Stimulated activated CD4-positive, alpha-beta T cell treated with anti-CD3 and anti-CD28 coated beads, TNF-alpha, amount 100 ng/mL, for 48 hours (primary cell): ENCODE measurements at places on chromosomes 7 and 10.

DNA sequence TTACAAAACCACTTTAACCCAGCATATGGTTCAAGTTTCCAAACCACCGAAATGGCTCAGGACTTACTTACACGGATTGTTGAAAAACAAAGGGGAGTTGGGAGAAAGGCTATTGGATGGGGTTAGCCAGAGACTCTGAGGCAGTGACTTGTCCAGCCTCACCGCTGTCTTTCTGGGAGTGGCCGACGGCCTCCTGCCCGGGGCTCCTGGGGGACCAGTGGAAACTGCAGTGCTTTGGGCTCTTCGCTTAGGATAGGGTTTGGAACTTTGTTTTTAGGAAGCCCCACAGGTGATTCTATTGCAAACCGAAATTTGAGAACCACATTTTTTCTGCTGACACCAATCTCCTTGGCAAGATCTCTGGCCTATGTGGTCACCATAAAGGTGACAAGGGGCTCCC, 38.1 kb upstream of the R3HCC1L start:
- DNase-seq: no peak

GRCh38 chr7:123628829-123629228, 26.8 kb upstream of the LMOD2 start:
- no peak for DNase-seq

DNA sequence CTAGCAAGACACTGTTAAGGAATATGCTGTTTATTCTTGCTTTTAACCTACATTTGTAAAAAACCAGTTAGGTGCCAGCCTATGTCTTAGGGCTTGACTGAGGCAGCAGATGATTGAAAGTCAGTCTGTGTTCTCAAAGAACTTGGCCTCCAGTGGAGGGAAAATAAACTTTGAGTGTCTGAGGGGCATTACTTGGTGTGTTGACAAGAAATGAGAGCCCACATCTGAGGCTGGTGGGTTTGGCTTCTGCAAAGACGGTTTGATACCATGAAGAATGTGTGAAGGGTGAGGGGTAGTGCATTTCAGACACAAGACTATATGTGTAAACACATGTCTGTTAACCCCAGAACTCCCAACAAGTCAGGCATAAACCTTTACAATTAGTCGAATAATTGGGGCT, 28.5 kb downstream of the CCSER2 start:
- no peak for DNase-seq

DNA sequence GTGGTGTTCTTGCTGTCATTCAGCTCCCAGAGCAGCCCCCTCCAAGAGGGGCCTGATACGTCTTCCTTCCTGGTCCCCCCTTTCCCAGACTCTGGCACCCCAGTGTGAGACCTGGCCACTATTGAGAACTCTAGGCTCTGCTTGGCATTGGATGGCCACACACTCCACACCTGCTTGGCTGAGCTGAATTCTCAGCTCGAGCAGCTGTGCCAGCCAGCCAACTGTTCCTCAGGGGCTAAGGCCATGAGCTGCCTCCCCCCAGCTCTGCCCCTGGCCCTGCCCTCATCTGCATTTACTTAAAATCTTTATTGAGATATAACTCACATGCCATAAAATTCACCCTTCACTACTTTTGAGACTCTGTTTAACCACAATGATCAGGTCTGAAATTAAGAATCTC, 6.7 kb downstream of the TLL2 start:
- no peak for DNase-seq

DNA sequence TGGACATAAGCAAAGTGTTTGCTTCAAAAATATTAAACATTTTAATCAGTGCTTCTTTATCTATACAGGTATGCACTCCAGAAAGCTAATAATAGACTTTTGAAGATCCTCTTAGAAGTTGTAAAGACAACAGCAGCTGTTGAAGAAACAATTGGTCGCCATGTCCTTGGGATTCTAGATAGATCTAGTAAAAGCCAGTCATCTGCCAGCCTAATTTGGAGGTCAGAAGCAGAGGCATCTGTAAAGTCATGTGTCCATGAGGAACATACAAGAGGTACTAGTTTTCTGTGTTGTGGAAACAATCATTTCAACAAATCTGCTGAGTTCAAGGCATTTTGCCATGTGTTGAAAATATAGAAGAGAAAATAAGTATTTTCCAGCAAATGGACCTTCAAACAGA, 89.3 kb downstream of the CYP51A1 start:
- no peak for DNase-seq

- no peak for DNase-seq
Measured at GRCh38 chr10:8047452-8048280, 6.8 kb upstream of the GATA3 start.

GRCh38 chr10:71222601-71223346, 10.4 kb downstream of the UNC5B start:
- DNase-seq: no peak

- no peak for DNase-seq
Measured at GRCh38 chr10:34653530-34653929, 161.6 kb downstream of the PARD3 start.

- no peak for DNase-seq
Measured at GRCh38 chr10:96570983-96571964, 15.5 kb downstream of the TM9SF3 start.

DNA sequence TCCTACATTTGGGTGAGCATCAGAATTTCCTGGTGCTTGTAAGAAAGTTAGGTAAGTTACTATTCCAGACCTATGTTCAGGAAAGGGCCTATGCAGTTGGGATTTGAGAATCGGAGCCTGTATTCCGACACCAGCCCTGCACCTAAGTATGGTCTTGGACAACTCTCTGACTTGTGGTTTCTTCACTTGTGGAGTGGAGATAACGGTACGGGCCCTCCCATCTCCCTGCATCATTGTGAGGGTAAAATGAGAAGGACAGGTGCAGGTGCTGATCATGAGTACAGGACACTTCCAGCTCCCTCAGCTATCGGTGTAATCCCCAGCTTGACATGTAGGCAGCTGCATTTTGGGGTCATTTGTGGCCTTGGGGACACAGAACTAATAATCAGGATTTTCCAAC, 138.3 kb upstream of the NAMPT start:
- no peak for DNase-seq

DNA sequence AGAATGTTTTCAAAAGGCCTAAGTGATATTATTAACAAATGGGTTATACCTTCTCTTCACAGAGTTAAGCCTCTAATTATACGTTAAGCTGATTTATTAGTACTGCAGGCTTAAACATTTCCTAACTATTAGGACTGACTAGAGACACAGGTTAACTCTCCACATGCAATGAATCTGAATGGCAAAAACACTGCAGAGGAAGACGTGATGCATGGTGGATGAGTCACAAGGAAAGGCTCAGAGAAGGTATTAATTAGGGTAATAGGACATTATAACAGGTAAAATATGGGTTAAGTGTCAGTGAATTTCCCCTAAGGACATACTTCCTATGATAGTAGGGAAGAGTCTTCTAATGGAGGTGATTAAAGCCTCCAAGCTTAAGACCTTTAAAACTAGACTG, 24.7 kb upstream of the SEM1 start:
- DNase-seq: no peak

- DNase-seq: no peak
Measured at GRCh38 chr10:416091-416515, 273.4 kb downstream of the DIP2C start.

- no peak for DNase-seq
Measured at GRCh38 chr10:47276071-47276470, 23.9 kb upstream of the GDF10 start.

DNA sequence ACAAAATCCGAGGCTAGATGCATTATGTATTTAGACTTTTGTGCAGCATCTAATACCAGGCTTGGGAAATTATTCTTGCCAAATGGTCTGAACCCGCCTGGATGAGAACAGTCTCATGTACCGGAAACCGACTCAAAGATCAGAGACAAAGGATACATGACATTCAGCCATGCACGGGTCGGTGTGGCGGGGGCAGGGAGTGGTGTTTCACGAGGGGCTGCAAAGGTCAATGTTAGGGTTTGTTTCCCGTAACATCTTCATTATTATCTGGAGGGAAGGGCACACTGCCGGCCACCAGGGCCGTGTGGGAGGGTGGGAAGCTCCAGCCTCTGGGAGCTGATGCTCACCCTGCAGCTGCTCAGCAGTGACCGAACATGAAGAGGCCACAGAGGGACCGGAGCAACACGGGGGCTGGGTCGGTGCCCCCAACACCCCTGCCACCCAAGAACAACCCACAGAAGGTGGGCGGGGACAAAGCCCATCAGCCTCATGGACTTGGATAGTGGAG, 23.1 kb downstream of the CNPY1 start:
- DNase-seq: no peak

- no peak for DNase-seq
Measured at GRCh38 chr10:30373596-30374327, 24.7 kb upstream of the MTPAP start.

GRCh38 chr7:150405584-150406311, 26.6 kb downstream of the ZNF775 start:
- no peak for DNase-seq

DNA sequence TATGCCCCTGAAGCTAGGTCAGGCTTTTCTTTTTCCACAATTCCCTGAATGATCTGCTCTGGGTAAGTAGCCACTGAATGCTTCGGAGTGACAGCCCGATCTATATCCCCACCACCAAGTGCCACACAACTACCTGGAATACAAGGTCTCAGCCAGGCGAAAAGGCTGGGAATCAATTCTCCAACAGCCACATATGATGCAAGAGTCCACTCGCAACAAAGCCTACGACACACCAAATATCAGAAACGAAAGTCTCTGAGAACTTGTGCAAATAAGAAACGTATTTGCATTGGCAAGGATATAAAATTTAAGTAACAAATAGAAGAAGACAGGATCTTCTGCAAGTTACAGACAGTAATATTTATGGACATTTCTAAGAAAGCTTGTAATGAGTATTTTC, 5.7 kb downstream of the HIPK2 start:
- DNase-seq: no peak

DNA sequence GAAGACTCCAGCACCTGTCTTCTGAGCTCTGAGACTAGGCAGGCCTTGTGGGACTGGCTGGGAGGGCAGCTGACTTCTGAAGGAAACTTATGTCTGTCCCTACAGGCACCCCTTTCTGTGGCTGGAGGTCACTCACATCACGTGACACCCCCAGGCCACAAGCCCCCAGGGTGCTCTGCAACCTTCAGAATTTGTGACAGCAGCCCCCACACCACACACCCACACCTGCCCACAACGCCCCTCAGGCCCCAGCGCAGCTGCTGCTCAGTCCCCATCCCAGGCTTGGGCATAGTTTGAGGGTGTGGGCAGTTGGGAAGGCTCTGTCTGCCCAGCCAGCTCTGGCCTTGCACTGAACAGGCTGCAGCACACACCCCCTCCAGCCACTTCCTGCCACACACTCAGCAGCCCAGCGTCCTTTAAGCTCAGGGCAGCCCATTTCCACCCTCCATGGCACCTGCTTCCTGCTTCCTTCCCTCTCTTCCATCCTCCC, 80.0 kb upstream of the UNC5B start:
- DNase-seq: no peak

- no peak for DNase-seq
Measured at GRCh38 chr10:86665868-86666267, 2.4 kb upstream of the LDB3 start.

DNA sequence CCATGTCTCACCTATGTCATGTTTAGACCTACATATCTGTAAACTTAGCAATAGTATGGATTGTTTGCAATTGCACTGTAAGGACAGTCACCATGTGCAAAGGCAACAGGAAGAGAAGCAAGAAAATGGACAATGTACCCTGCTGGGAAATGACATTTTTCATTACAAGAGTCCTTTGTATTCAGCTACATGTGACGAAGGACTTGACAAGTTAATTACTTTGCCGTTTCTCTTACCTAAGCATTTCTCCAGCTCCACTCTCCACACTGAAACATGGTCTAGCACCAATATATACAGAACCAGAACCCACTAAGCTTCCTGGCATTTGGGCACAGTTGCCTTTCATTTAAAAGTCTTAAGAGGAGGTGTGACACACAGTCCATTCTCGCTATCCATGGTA, 76.6 kb upstream of the PFKP start:
- DNase-seq: no peak

GRCh38 chr10:43076876-43077420, at the start of gene RET:
Gene RET (plus strand): TSS chr10:43077069. CDS start chr10:43077259, 190 bp downstream.
- no peak for DNase-seq

- DNase-seq: no peak
Measured at GRCh38 chr10:29680091-29680490, 45.3 kb upstream of the SVIL start.

DNA sequence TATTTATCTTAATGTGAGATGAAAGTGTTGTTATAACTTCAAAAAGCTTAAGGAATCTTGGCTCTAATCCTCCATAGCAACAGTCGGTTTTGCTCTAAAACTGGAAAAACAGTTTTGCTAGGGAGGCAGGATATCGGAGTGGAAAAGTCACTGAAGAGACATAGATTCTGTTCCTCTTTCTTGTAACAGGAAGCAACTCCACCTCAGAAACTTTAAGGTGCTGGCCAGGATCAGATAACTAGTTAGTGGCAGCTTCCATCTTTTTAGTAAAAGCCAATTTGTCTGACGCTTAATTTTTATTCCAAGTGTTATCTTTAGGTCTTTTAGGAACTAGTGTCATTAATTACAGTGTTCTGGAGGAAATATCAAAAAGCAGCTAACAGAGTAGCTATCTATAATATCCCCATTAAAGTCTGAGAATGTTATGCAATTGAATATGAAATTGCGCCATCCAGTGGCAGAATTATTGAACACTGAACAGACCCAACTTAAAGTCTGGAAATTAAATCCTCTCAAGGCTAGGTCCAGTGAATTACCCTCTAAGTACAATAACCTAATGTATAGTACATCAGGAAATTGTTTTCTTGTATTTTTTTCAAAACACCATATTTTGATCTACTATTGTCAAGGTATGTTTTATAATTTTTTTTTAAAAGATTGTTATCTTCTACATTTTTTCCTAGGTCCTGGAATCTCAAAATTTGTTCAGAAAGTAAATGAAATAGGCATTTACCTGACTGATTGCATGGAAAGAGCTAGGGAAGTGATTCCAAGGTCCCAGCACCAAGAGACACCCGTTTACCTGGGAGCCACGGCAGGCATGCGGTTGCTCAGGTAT, 65.9 kb upstream of the CC2D2B start:
- DNase-seq: no peak

GRCh38 chr10:119429771-119430170, 112.7 kb downstream of the RGS10 start:
- no peak for DNase-seq

DNA sequence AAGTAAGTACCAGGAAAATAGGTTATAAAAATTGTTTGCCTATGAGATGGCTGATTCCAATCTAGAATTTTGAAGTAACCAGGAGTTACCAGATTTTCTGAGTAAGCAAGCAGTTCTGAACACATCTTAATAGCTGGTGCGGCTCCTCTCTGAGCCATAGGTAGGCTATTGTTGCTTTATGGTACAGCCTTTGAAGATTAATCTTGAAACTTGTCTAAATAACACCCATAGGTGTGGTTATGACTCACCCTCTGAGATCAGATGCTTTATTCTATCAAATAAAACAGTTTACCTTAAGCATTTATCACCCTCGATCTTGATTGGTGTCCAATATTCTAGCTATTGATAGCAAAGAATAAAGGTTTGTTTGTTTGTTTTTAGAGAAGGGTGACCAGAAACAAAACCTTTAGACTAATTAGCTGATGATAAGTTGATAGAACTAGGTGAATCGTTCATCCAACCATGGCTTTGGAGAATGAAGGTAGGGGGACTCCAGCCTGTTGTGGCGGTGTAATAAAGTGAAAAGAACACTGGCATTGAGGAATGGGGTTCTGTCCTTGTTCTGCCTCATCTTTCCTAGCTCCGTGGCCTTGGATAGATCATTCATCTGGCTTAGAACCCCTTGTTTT, 72.2 kb downstream of the VTI1A start:
- DNase-seq: no peak
